ENCODE measurements at places on chromosomes 16 and 17.

GRCh38 chr16:87832741-87833502 is 36.4 kb downstream of the SLC7A5 start:
- DNase-seq = no peak

GRCh38 chr17:76271669-76272540 is 6.8 kb downstream of the UBALD2 start:
- DNase-seq = no peak

- DNase-seq = no peak
Measured at GRCh38 chr17:65061646-65062045, 5.1 kb upstream of the GNA13 start.

DNA sequence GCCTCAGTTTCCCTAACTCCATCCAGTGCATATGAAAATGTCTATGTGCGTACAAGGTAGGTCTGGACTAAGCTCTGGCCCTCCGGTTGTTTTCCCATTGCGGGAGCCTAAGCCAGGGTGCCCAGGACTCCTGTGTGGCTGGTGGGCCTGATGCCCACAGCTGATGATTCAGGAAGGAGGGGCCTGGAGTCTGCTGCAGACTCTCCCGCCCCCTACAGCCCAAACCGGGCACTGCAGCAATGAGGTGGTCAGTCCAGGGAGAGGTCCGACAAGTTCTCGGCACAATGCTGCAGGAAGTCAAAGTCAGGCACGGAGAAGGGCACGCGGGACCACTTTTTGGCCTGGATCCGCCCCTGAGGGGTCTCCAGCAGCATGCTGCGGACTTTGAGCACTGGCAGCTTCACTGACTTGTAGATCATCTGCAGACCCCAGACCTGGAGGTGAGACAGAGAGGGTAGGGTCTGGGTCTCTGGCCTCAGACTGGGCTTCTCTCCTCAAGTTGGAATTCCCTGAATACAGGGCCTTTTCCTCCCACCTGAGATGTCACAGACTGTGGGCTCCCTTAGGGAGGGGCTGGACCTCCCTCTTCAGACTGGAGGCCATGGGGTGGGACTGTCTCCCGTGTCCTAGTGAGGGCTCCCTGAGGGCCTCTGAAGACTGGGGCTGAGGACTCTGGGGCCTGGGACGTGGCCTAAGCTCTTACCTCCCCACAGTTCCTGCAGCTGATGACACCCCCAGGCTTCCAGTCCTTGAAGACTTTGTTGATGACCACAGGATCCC is 3.4 kb upstream of the ZNF385C start:
- DNase-seq = no peak

DNA sequence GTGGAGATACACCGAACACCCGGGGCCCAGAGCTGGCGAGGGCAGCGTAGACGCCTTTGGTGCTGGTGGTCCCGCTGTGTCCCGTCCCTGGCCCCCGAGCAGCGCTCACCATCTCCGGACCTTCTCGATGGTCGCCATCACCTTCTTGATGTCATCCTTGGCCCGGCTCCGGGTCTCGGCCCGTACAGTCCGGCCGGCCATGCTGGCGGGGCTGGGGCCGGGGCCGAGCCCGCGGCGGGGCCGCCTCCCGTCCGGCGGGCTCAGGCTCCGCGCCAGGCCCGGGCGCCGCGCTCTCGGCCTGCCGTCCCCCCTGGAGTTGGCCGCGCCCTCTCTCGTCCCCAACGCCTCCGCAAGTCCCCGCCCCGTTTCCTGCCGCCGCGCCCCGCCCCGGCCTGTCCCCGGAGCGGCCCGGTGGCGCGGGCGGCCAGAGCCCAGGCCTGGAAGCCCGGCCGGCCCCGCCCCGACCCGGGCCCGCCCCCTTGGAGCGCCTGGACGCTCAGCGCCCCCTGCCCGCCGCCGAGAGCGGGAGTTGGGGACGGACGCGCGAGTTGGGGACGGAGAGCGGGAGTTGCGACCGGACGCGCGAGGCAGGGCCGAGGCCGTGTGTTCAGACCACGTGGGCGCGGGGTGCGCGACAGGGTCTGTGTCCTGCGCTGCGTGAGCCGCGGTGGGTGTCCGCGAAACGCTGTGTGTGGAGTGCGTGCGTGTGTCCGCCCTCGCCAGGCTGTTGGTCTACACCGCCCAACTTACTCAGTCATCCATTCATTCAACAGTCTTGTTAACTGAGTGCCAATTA is at the start of gene BCL7C:
Gene BCL7C, minus strand, starts transcription at position 334 of the 796 bp plus-strand sequence. Its CDS starts 133 bp downstream, at position 201.
- DNase-seq = no peak

GRCh38 chr16:69839798-69840409 is 77.8 kb downstream of the WWP2 start:
- DNase-seq = peak; percentile 89

- DNase-seq = no peak
Measured at GRCh38 chr16:81600275-81600674, 155.7 kb downstream of the CMIP start.

DNA sequence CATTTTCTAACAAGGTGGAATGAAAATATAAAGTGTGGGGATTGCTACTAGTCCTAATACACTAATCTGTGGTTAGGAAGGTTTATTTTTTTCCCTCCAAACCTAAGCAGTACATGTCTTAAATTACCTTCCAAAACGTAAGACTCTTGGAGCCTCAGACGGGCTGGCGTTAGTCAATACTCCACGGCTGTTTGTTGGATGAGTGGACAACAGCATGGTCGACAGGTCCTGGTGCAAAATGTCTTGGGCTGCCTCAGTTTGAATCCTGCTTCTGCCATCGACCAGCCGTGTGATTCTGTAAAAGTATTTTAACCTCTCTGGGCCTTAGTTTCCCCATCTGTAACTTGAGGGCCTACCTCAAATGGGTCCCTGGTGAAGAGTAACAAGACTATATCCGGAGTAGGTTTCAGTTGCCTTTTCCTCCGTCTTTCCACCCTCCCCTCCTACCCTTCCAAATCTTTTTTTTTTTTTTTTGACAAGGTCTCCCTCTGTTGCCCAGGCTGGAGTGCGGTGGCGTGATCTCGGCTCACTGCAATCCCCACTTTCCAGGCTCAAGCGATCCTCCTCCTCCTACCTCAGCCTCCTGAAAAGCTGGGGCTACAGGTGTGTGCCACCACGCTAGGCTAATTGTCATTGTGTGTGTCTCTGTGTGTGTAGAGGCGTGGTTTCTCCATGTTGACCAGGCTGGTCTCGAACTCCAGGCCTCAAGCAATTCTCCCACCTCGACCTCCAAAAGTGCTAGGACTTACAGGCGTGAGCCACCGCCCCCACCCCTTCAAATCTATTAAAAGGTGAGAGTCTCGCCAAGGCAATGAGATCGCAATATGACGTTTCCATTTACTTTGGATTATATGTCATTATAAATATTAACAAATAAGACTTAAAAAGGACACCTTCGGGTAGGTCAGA is 5.8 kb downstream of the SCGB1C2 start:
- DNase-seq = no peak

DNA sequence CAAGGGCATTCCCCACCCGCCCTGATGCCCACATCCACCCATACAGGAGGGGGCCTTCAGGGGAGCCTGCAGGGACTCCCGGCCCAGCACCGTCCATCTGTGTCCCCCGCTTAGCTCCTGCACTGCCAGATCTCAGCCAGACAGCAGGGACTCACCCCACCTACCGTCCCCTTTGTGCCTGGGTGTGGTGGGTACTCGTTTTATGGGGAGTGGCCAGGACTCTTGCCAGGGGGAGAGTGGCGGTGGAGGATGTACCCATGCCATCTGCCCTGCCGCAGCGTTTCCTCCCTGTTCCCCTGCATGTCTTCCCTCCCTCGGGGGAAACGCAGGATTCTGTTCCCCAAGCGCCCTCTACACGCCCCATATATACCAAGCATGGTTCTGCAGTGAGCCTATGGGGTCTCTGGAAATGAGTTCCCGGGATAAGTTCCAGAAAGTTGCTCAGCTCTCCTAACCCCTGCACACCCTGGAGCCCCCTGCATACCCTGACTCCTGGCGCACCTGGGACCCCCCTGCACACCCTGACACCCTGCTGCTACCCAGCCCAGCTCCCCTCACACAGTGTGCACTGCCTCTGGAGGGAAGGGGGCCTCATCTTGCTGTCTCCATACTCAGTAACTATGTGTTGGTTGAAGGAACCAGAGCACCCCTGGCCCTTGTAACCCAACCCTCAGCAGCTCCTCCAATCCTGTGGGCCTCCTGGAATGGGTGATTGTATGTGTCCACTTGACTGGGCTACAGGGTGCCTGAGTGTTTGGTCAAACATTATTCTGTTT is 4.2 kb upstream of the MAFG start:
- no peak for DNase-seq

DNA sequence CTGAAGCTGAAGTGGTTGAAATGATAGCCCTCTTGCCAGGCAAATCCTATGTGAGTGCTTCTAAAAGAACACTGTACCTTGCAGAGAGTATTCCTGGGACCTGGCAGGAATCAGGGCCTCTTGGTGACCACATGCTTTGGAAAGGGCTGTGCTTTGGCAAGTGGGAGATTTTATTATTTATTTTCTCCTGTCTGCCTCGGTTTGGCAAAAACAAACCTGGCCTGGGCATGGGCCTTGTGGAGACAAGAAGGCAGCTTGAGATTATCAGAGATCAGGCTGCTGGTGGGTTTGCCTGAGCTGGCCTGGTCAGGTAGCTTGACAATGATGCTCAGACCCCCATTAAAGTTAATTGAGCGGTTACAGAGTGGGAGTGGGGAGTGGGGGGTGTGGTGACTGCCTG is 24.6 kb downstream of the ABCC1 start:
- DNase-seq = no peak

DNA sequence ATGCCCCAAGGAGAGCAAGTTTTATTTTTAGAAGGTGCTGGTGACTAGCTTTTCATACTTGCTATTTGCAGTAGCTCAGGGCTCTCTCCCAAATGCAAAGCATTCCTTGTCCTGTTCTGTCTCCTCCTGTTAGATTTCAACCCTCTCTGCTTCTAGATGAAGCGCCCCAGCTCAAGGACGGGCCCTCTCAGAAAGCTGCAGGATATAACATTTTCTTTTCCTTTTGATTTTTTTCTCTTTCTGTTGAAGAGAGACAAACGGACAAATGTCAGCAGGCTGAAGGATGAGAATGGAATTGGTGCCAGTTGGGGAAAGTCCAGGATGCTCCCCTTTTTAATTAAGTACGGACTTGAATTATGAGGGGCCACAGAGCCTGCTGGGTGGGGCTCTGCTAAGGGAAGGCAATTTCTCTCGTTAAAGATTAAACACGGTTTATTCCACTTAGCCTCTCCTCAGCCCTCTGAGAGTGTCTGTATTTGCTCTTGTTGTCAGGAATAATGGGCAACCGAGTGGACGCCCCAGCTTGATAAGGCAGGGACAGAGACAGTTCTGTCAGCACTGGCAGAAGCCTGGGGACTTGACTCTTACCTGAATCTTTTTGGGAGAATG is 6.2 kb upstream of the ETV4 start:
- no peak for DNase-seq

- DNase-seq = no peak
Measured at GRCh38 chr16:56047307-56048234, 143.7 kb upstream of the GNAO1 start.

DNA sequence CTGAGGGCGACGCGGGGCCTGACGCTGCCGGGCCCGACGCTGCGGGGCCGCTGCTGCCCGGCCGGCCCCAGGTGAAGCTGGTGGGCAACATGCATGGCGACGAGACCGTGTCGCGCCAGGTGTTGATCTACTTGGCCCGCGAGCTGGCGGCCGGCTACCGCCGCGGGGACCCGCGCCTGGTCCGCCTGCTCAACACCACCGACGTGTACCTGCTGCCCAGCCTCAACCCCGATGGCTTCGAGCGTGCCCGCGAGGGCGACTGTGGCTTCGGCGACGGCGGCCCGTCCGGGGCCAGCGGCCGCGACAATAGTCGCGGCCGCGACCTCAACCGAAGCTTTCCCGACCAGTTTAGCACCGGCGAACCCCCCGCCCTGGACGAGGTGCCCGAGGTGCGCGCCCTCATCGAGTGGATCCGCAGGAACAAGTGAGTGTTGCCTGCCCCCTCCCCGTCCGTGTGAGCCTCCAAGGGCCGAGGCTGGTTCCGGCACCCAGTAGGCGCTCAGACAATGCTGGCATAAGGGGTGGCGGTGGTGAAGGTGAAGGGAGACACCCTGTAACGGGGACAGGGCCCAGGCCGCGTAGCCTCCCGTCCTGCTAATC is 676 bp downstream of the CPD start:
- no peak for DNase-seq

- DNase-seq = no peak
Measured at GRCh38 chr17:16649585-16649984, 4.1 kb downstream of the ZNF624 start.

- DNase-seq = no peak
Measured at GRCh38 chr17:29578626-29579485, 10.4 kb downstream of the TP53I13 start.

DNA sequence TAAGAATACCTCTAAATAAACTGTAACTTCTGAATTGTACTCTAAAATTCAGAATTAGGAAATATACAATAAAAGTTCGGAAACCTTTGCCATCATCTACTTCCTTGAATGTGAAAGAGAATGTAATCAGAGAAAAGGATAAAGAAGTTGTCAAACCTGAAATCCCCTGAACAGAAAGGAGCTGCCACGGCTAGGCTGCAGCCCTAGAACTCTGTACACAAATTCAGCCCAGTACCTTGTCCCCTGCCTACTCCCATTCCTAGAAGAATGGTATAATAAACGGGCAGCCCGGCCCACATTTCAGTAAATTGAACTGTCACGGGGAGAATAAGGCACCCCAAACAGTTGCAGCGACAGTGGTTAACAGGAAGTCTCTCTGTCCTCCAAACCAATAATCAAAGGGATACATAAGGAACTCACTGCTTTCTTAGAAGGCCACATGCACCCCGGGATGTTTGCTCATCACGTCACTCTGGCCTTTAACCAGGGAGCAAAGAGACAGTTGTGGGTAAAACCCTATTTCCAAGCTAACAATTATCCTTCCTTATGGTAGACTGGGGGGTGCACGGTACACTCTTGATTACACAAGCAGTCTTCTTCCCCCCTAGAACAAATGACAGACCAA is 24.3 kb upstream of the RFFL start:
- DNase-seq = no peak

DNA sequence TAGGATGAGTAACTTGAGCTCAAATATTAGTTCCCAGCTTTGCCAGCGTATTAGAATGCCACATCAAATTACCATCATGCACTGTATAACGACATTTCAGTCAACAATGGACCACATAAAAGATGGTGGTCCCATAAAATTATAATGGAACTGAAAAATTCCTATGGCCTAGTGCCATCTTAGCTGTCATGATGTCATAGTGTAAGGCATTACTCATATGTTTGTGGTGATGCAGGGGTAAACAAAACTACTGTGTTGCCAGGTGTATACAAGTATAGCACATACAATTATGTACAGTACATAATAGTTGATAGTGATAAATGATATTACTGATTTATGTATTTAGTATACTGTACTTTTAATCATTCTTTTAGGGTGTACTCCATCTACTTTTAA is 54.4 kb upstream of the NETO2 start:
- no peak for DNase-seq

GRCh38 chr17:6753546-6753945 is 2.3 kb upstream of the XAF1 start:
- no peak for DNase-seq

DNA sequence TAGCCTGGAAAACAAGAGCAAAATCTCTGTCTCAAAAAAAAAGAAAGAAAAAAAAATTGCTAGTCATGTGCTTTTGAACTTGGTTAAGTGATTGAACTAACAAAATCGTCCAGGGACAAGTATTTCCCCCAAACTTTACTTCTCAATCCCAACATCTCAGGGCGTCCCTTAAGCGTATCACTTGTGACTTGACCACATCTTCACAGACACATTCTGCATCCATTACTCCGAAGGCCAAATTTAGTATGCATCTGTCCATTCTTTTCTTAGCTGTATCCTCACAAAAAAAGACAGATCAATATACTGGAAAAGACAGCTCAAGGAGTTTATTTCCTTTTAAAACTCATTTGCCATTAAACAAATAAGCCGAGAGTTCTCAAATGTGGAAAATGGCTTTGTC is 5.9 kb upstream of the JPT1 start:
- no peak for DNase-seq

Data from cerebellar nuclear complex (tissue), 1 donor.